Right atrium auricular region (tissue), 2 donors: ENCODE measurements at places on chromosomes 4 and X. TPM values are rescaled to one million over a fixed set of nuclear protein-coding genes. Genes with fewer than 3 reads are reported as not detected.

DNA sequence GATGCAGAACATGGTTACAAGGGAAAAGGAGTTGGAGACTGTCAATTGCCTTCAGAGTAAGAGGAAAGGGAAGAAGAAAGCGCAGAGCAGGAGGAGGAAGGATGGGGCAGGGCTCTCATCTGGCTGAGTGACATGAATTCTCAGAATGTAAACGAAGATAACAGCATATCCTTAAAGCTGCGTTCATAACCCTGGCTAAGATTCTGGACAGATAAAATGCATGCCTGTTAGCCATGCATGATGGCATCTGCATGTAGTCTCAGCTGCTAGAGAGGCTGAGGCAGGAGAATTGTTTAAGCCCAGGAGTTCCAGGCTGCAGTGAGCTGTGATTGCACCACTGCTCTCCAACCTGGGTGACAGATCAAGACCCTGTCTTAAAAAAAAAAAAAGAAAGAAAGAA, 493.5 kb upstream of the PRKX start:
- no peak for DNase-seq

GRCh38 chr4:139175646-139176301, 1.2 kb downstream of the ELF2 start:
- no peak for DNase-seq

DNA sequence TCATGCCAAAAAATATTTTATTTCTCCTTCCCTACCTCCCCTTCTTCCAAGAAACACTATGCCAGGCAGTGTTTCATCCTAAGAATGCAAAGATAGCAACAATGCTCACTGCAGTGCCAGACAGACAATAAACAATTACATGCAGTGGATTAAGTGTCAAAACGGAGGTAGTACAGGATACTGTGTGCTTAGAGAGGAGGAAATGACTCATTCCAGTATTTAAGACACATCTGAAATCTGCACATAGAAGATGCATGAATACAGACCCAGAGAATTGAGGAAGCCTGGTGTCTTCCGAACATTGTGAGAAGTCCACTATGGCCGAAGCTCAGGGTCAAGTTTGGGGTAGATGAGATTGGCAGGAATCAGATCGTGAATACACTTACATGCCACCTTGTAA, 326.4 kb downstream of the PPP3CA start:
- DNase-seq, result no peak

DNA sequence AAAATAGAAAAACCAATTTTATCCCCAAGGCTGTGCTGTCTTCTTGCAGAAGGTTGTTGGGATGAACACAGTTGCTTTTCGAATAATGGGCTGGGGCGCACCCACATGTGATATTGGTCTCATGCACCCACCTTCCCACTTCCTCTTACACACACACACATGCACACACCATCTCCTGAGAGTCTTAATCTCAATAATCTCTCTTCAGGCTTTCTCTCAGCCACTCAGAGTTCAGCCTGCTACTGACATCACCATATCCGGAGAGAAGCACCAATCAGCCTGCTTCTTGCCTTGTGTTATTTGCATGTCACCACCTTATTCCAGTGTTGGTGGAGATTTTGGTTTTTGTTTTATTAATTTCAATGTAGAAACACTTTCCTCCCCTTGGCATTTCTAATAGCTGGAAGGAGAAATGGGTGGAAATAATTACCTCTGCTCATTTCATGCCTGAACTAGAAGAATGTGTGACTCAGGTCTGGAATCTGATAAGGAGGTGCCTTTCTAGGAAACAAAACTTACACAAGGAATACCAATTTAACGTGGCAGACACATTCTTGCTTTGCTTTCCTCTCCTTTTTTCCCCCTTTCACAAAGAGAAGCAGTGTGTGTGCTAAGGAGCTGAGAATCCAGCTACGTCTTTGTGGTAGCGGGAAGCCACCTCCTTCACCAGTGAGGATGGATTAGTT, 400.2 kb downstream of the MID1IP1 start:
- no peak for DNase-seq

GRCh38 chr4:8590546-8590880, 2.1 kb upstream of the CPZ start:
- DNase-seq, result no peak

DNA sequence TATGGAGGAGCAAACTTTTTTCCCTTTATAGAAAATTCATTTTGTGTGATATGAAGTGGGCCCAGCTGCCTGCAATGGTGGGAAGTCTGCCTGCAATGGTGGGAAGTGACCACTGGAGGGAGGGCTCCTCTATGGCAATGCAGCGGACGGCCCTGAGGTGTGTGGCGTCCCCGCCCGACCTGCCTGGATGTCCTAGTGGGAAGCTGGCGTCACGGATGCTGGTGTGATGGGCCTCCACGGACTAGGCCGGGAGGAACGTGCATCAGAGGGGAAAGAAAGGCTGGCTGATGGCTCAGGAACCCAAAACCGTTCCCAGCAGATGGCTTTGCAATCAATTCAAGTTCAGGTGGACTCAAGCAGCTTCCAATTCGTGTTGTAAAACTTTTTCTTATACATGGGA, 177.9 kb downstream of the AFAP1 start:
- peak; percentile 89 for DNase-seq

DNA sequence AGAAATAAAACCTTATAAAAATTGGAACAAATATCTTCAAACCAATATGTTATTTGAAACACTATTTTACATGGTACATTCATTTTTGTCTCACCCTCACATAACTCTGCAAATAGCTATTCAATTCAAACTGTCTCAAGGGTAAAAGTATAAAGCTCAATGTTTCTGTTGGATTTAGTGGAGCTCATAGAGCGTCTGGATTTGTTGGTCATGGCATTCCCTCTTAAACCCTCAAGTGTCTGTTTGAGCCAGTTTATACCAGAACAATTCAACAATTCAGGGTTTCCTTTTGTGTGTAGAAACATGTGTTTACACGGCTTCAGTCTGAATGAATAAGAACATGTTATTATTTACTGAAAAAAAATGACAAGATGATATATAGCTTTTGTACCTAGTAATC, 161.6 kb downstream of the PCDH18 start:
- no peak for DNase-seq

GRCh38 chr4:54971474-54971950, 153.9 kb downstream of the KDR start:
- DNase-seq, result no peak

DNA sequence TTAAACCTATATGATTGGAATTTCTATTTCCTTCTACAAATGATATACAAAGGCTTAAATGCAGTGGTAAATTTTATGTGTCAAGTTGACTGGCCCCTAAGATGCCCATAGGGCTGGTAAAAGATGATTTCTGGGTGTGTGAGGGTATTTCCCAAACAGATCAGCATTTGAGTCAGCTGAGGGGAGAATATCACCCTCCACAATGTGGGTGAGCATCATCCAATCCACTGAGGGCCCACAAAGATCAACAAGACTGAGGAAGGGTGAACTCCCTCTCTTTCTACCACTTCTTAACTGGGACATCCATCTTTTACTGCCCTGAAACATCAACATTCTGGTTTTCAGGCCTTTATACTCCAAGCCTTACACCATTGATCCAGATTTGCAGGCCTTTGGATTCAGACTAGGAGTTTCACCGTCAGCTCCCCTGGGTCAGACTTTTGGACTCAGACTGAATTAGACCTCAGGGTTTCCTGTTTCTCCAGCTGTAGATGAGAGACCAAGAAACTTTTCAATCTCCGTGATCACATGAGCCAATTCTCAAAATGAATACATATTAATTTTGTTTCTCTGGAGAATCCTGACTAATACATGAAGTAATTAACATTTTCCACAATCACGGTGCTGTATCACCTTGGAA, 1020.7 kb upstream of the SLIT2 start:
- DNase-seq, result no peak

- DNase-seq, result no peak
Measured at GRCh38 chr4:139825523-139826014, 159.9 kb downstream of the MGST2 start.

DNA sequence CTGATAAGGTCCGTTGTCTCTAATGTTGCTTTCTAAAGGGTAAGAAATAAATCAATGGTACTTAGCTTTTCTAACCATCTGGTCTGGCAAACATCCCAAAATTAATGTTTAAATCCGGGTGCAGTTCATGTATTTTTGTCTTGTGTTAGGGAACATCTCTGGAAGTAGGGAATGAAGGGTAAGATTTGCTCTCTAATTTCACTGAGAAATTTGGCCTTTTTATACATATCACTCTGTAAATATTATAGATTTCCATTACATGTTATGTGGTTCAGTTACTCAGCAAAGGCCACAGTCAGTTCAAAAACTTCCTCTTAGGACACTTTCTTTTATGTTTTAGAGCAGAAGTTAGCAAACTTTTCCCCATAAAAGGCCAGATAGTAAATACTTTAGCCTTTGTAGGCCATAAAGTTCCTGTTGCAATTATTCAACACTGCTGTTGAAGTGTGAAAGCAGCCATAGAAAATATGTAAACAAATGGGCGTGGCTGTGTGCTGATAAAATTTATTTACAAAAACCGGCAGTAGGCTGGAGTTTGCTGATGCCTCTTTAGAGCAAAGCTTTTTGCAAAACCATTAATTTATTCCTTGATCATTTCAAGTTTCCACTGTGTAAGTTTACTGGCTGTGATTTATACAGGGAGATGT, 218.1 kb downstream of the ANTXR2 start:
- DNase-seq, result no peak

- no peak for DNase-seq
Measured at GRCh38 chrX:38060331-38060878, 54.1 kb downstream of the SYTL5 start.

- no peak for DNase-seq
Measured at GRCh38 chr4:11732155-11732554, 303.5 kb upstream of the HS3ST1 start.

- DNase-seq, result no peak
Measured at GRCh38 chr4:121712783-121713182, 16.0 kb upstream of the ANXA5 start.

GRCh38 chrX:140766024-140766611, 56.6 kb downstream of the LINC00632 start:
- DNase-seq, result peak; percentile 68

DNA sequence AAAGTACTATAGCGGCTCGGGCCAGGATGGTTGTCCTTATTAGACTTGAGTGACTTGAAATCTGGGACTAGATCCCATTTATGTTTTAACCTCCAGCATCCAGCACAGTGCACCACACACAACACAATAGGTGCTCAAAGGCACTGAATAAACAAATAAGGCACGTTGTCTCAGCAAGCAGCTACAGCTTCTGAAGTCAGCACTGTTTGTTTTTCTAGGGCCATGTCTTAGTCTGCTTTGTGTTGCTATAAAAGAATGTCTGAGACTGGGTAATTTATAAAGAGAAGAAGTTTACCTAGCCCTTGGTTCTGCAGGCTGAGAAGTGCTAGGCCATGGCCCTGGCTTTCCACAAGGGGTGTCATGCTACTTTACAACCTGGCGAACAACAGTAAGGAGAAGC, 102.1 kb upstream of the LNX1 start:
- DNase-seq, result no peak

- DNase-seq, result no peak
Measured at GRCh38 chr4:25879991-25880651, 17.3 kb upstream of the SEL1L3 start.

DNA sequence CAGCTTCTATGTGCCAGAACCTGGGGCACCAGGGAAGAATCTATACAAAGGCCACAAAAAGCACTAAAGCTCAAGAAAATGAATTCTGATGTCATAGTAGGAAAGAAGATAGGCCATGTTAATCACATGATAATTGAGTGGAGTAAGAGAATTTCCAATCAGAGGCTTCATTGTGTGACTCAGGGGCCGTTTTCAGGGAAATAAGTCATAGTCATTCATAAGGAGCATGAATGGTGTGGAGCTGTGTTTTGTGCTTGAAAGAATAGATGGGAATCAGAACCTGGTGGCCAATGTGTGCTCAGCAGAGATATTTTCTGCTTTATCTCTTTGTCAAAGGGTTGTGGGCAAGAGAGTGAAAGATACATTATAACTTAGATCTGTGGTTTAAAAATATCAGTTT, 102.4 kb upstream of the ZDHHC15 start:
- no peak for DNase-seq

DNA sequence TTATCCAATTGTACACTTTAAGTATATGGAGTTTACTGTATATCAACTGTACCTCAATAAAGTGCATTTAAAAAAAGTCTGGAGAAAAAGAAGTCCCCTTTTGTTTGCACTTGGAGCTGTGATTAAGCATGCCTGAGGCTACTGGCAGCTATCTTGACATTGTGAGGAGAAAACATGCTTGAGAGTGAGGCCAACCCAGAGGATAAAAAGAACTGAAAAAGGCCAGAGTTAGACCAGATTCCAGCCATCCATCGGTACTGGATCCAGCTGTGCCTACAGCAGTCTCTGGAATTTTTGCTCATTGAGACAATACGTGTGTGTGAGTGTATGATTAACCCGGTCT, 57.4 kb downstream of the LGI2 start:
- no peak for DNase-seq

- no peak for DNase-seq
Measured at GRCh38 chr4:177596035-177596434, 153.8 kb upstream of the AGA start.

DNA sequence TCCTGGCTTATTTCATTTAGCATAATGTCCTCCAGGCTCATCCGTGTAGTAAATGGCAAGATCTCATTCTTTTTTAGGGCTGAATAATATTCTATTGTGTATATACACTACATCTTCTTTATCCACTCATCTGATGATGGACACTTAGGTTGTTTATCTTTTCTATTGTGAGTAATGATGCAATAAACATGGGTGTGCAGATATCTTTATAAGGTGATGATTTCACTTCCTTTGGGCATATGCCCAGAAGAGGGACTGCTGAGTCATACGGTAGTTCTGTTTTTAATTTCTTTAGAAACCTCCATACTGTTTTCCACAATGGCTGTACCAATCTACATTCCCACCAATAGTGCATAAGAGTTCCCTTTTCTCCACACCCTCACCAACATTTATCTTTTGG, 317.6 kb upstream of the CNKSR2 start:
- no peak for DNase-seq

- no peak for DNase-seq
Measured at GRCh38 chrX:55057675-55058249, 17.1 kb upstream of the PAGE2B start.

DNA sequence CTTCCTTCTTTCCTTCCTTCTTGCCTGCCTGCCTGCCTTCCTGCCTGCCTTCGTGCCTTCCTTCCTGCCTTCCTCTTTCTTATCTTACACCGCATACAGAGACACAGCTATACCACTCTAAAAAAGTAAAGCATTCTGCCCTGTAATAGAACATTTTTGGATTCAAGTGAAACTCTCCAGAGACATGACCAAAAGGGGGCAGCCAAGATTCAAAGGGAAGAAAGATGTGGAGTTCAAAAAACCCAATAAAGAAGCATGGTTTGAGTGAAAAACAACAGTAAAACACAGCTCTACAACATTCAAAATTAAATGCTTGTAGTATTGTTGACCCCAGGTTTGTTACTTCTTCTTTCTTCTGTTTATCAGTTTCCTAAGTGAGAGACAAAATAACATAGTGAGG, 914.9 kb upstream of the PCDH7 start:
- no peak for DNase-seq

The CFAP299 gene
- not detected for total RNA-seq

The FAM184B gene
- not detected for total RNA-seq

The AFF2 gene
- total RNA-seq, result 3.2 TPM

The FAM9B gene
- total RNA-seq, result not detected

The PNCK gene
- 4.0 TPM for total RNA-seq

The CLDN2 gene
- total RNA-seq, result not detected

The CAMK2D gene
- 187 TPM for total RNA-seq

The AMELX gene
- not detected for total RNA-seq

The PNMA6A gene
- 2.9 TPM for total RNA-seq

The PSAPL1 gene
- 0.12 TPM for total RNA-seq

The DMRTC1 gene
- total RNA-seq, result not detected

The ADH1C gene
- total RNA-seq, result 12.0 TPM

The NPY5R gene
- 0.30 TPM for total RNA-seq

The SLC25A14 gene
- 8.2 TPM for total RNA-seq
